ENCODE measurements at places on chromosomes 16 and 17.

DNA sequence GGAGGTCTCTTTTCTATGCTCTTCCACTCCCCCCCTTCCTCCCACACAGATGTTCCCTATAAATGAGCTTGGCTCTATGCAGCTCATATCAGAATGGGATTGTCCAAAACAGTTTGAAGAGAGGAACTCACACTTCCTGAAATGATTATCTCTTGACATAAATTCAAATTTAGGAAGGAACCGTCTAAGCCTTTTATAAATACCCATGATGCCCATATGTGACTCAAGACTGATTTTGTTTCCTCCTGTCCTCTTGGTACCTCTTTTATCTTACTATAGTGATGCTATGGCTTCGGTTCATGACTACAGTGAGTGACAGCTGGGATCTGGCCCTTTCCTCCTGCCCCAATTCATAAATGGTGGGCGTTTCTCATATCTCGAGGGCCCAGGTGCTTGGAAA lies 16.6 kb upstream of the TERF2 start:
- DNase-seq, result no peak

GRCh38 chr17:60640503-60640902 lies 37.1 kb upstream of the BCAS3 start:
- no peak for DNase-seq

DNA sequence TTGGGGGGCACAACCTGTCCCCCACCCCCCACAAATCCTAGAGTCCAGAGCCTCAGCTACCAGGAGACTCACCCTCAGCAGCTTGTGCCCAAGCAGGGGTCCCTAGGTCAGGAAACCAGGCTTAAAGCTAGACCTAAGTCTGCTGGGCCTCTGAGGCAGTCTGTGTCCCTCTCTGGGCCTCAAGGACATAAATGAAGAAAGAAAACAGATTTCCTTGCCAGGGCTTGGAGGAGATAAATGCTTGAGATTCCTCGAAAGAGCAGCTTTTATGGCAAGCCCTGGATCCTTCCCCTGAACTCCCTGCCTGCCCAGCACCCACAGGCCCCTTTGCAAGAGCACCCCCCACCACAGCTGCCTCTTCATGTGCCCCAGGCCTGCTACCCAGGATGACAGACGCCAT lies 3.3 kb downstream of the SRCIN1 start:
- no peak for DNase-seq

GRCh38 chr17:78736526-78737079 lies 45.5 kb downstream of the CYTH1 start:
- DNase-seq, result peak; percentile 39

GRCh38 chr17:3692346-3692745 lies 3.6 kb downstream of the P2RX5 start:
- DNase-seq, result no peak

- no peak for DNase-seq
Observed at GRCh38 chr16:85515319-85515745, 97.8 kb upstream of the GSE1 start.

DNA sequence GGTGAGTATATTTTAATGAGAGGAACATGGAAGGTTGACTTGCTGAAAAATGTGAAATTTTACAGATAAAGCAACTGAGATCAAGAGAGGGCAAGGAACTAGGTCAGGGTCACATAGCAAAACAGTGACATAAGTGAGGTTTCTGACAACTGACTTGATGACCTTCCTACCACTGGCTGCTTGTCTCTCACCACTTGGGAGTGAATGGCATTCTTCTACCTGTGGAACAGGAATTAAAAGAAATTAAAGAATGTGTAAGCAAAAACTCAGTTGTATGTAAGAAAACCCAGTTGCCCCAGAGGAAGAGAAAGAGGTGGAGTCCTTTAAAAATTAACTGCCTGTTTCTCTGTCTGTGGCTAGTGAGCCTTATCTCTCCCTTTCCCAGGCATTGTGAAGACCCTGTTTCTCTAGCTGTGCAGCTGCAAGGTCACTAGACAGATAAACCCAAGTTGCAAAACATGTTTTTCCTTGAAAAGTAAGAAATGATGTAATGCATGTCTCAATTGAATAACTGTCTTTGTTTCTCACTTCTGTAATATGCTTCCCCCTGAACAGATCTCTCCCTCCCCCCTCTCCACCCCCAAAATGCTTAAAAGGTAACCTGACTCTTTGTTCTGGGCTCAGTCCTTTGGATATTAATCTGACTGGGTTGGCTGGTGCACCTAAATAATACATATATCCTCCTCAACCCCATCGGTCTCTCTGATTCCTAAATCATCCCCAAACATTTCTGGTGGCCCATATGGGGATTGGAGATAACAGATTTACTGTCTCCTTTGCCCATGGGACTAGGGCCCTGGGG lies 23.4 kb downstream of the ACSM1 start:
- no peak for DNase-seq

DNA sequence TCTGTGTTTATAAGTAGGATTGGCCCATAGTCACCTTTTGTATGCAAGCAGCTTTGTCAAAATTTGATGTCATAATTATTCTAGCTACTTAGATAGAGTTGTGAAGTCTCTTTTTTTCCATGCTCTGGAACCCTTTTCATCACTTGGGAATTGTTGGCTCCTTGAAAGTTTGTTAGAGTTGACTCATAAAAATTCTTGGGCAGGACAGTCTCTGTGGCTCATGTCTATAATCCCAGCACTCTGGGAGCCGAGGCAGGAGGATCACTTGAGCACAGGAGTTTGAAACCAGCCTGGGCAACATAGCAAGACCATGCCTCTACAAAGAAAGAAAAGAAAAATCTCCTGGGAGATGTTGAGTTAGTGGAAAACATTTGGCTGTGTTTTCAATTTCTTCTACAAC lies 45.7 kb upstream of the MRC2 start:
- DNase-seq, result no peak

DNA sequence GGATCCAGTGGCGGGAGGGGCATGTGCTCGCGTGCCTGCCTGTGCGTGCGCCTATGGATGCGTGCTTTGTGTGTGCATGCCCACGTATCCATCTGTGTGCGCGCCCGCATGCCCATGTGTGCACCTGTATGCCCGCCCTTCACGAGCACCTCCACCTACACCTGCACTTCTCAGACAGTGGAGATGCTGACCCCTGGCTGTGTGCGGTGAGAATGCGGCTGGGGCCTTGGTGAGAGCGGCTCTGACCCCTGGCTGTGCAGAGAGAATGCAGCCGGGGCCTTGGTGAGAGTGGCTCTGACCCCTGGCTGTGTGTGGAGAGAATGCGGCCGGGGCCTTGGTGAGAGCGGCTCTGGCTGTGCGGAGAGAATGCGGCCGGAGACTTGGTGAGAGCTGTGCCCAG lies 33.9 kb downstream of the AXIN1 start:
- DNase-seq, result no peak

GRCh38 chr16:86946981-86947380 lies 368.6 kb downstream of the FOXL1 start:
- DNase-seq, result no peak
